ENCODE measurements at places on chromosomes 5 and 9.

- no peak for DNase-seq
These were observed 176.7 kb downstream of the FANCC start for GRCh38 chr9:95140821-95141220.

DNA sequence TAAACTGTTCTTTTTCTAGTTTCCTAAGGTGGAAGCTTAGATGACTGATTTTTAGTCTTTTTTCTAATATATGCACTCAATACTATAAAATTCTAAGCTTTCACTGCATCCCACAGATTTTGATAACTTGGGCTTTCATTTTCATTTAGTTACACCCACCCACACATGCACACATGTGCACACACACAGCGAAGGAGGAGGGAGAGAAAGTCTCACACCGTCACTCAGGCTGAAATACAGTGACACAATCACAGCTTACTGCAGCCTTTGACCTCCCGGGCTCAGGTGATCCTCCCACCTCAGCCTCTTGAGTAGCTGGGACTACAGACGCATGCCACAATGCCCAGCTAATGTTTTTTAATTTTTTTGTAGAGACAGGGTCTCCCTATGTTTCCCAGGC is 96.5 kb downstream of the SMIM23 start:
- DNase-seq = no peak

DNA sequence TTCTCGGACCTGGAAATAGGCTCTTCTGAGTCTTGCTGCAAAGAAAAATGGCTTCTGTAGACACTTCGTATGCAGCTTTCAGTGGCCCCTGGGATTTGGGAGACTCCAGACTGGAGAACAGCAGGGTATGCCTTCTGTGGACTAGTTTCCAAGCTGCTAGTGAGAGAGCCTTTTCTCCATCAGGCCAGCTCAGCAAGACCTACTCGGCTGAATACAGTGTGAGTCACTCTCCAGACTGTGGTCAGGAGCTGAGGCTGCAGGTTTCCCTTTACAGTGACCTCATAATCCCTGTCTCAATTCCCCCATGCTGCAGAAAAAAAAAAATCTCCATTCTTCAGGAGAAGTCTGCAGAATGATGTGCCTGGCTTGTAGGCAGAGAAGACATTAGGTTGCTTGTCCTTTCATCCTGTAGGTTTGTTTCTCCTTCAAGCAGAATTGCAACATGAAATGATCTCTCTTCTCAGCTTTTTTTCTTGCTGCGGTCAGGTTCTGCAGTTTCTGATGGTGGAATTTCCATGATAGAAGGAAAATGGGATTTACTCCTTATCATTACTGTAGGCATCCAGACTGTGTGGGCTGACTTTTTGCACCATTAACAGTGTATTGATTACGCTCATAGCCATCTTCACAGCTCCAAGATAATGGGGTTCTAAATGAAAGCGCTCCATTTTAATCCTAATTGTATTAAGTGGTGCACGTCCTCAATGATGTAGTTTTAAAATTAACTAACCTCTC is 78.3 kb upstream of the TNFSF8 start:
- DNase-seq = no peak

GRCh38 chr5:170745481-170746071 is 37.9 kb upstream of the GABRP start:
- DNase-seq = peak; percentile 53

DNA sequence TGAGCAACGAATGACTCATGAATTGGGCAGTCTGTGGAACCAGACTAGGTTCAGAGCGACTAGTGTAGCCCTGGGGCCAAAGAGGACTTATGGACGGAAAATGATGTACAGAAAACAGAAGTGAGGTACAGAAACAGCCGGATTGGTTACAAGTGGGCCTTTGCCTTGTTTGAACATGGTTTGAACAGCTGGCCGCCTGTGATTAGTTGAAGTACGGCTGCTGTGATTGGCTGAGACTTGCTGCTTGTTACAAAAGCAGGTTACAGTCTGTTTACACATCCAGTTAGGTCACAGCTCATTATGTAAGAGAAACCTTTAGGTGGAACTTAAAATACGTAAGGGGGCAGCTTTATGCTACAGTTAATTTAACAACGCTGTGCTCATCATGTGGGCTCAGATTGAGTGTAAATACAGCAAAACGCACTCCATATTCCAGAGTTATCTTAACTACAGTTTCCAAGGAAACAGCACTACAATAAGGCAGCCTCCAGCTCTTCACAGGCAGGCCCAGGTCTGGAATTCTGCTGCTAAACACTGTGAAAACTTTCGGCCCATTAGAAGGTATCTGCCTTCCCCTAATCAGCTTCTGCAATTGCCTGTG is 6.5 kb downstream of the AMACR start:
- DNase-seq = no peak

DNA sequence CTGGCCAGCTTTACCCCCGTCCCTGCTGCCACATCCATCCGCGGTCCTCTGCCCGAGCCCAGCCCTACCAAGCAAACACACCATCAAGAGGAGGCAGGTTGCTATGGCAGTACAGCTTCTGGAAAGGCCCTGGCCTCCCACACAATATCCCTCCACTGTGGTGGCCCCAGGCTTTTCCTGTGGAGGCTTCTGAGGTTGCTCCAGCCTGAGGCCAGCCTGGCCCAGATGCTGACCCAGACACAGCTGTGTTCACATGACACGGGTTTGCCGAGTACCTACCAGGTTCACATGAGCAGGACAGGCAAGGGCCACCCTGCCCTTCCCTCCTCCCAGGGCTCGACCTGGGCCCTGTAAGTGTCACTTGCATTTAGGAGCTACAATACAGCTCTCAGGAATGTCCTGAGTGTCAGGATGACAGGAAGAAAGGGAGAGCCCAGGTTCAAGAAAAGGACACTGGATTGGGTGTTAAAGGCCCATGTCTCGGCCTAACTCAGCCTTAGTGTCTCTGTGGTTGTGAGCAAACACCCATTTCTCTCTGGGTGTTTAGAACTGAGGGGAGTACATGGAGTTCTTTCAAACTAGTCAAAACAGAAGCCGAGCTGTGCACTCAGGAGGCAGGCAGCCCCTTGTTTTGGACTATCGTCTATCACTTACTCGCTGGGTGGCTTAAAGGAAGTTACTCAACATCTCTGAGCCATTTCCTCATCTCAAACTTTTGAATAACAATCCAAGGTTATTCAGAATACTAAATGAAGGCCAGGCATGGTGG is 40.2 kb downstream of the NAIF1 start:
- DNase-seq = no peak

GRCh38 chr5:135243556-135244285 is 155.3 kb downstream of the MACROH2A1 start:
- peak; percentile 75 for DNase-seq

- peak; percentile 83 for DNase-seq
These were observed 13.9 kb upstream of the KIF12 start for GRCh38 chr9:114112778-114113584.

DNA sequence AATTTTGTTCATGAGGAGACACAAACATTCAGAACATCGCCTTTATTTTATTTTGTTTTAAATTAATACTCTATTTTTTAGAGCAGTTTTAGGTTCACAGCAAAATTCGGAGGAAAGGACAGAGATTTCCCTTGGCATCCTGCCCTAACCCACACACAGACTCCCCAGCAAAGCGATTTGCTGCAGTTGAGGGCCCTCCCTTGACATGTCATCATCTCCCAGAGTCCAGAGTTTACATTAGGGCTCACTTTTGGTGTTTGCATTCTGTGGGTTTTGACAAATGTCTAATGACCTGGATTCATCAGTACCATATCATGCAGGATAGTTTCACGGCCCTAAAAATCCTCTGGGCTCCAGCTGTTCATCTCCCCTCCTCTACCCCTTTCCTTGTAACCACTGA is 33.6 kb upstream of the COL5A1 start:
- no peak for DNase-seq

- DNase-seq = no peak
These were observed 3.1 kb upstream of the GNPDA1 start for GRCh38 chr5:142015781-142016533.

- no peak for DNase-seq
These were observed 205.5 kb upstream of the EFNA5 start for GRCh38 chr5:107876261-107876660.
